Vein endothelial cell (primary cell): ENCODE measurements at places on chromosomes 4 and X. TPM values are rescaled to one million over a fixed set of nuclear protein-coding genes. Genes with fewer than 3 reads are reported as not detected.

CT55 gene
- total RNA-seq = not detected in 2 replicates

CT45A2 gene
- not detected in 2 replicates for total RNA-seq

TMEM156 gene
- 2.3 and 3.3 TPM in 2 replicates for total RNA-seq

SUV39H1 gene
- total RNA-seq = 6.9 and 11.2 TPM in 2 replicates

HNRNPD gene
- 25.5 and 37.1 TPM in 2 replicates for total RNA-seq

NRK gene
- under 0.01 and 0.29 TPM in 2 replicates for total RNA-seq

DCLK2 gene
- 2.9 and 4.6 TPM in 2 replicates for total RNA-seq

GPR50 gene
- not detected in 2 replicates for total RNA-seq

FAM149A gene
- not detected in 2 replicates for total RNA-seq

FAM9B gene
- not detected in 2 replicates for total RNA-seq

RAB9B gene
- 0.76 and 0.98 TPM in 2 replicates for total RNA-seq

ARMCX4 gene
- 5.2 and 5.7 TPM in 2 replicates for total RNA-seq

STARD8 gene
- 9.3 and 11.4 TPM in 2 replicates for total RNA-seq

PARM1 gene
- total RNA-seq = 0.19 and 0.33 TPM in 2 replicates

KLB gene
- under 0.01 TPM in 1 of 2 replicates, not detected in the other for total RNA-seq

ADH1B gene
- not detected in 2 replicates for total RNA-seq

SHOX gene
- not detected in 2 replicates for total RNA-seq

CXCL11 gene
- 3.9 and 5.2 TPM in 2 replicates for total RNA-seq
